ENCODE measurements at places on chromosomes 6 and 20. TPM values are rescaled to one million over a fixed set of nuclear protein-coding genes. Genes with fewer than 3 reads are reported as not detected.

ANGPT4 gene
- polyA plus RNA-seq: 0.18 TPM

DNA sequence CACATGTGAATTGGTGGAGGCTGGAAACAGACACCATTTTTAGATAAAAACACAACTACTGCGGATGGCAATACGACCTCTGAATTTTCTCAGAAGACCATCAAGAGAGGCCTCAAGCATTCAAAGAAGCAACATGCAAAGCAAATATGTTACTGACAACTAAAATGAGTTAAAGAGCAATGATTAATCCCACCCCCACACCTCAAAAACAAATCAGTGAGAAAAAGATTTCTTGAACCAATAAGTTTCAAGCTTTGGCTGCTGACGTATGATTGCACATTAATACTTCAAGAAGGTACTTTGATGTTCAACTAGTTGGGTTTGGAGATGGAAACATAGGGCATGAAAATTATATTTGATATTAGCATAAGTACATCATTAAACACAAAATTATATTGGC, 982 bp downstream of the MMUT start:
- DNase-seq: no peak

FAM83C gene
- 0.05 TPM for polyA plus RNA-seq

- no peak for DNase-seq
Observed at GRCh38 chr20:53146201-53146891, 174.2 kb downstream of the TSHZ2 start.

HCRTR2 gene
- polyA plus RNA-seq: 0.23 TPM
